ENCODE measurements at places on chromosomes 12 and 14.

DNA sequence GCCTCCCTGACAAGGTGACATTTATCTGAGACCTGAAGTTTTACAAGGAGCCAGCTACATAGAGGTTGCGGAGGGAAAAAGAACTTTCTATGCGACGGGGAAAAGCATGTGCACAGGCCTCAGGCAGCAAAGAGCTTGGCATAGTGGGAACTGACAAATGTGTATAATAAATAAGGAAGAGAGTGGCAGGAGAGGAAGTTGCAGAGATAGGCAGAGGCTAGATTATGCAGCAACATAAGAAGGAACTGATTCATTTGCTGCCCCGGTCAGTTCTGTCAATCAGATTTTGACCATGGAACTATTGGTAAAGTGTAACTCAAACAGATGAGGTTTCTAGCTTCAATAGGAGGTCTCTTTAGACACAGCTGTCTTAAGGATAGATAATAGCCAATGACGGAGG is 33.7 kb upstream of the RIC8B start:
- no peak for DNase-seq

DNA sequence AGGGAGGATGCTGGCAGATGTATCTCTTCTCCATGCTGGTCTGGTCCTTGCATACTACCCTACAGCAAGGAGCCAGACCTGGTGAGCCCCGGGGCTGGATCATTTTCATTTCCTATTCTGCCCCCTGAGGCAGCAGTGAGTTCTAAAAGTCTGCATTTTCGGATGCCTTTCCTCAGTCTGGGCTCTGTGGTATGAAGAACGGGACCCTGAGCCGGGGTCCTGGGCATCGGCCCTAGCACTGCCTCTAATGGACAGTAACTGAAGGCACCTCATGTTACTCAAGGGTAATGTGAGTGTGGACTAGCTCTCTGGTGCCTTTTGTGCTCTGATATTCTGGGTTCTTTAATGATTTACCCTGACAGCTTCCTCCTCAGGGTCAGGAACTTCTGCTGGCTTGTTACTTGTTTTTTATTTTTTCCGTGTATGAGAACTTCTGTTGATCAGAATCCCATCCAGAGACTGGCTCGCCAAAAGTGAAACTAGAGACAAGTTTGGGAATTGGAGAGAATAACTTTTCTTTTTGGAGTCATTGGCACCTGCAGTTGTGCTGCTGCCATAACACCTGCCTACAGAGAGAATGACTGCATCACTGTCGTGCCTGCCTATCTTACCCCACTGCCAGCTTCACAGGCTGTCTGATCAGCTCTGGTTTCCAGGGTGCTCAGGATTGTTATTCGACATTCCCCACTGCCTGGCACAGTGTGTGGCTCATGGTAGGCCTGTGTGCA is 62.3 kb downstream of the SUSD6 start:
- DNase-seq = no peak

- no peak for DNase-seq
Measured at GRCh38 chr14:75896341-75896740, 85.5 kb downstream of the TGFB3 start.

DNA sequence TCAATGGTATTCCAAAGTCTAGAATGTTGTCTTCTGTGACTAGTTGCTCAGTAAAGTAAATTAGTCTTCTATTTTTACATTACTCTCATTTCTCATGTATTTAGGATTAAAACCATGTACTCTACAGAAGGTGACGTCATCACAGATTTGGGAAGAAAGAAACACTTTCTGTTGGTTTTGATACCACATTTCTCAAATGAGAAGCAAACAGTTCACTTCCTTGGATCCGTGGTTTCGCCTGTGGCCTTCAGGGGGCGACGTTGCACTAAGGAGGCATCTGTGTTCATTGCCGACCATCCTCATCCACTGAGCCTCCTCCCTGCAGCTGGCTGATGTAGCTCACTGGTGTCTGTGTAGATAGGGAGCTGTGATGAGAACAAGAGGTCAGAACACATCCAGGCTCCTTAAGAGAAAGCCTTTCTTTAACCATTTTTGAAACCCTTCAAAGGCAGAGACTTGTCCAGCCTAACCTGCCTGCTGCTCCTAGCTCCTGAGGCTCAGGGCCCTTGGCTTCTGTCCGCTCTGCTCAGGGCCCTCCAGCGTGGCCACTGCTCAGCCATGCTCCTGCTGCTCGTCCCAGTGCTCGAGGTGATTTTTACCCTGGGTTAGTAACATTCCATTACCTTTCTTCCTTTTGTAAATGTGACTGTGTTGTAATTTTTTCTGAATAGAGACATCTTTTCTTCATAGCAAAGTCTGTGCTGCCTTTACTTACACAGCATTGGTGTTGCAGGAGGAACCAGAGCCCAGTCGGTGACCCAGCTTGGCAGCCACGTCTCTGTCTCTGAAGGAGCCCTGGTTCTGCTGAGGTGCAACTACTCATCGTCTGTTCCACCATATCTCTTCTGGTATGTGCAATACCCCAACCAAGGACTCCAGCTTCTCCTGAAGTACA is 220.6 kb upstream of the OR4E1 start:
- no peak for DNase-seq

- DNase-seq = no peak
Measured at GRCh38 chr14:52399921-52400595, 85.9 kb downstream of the PTGER2 start.

DNA sequence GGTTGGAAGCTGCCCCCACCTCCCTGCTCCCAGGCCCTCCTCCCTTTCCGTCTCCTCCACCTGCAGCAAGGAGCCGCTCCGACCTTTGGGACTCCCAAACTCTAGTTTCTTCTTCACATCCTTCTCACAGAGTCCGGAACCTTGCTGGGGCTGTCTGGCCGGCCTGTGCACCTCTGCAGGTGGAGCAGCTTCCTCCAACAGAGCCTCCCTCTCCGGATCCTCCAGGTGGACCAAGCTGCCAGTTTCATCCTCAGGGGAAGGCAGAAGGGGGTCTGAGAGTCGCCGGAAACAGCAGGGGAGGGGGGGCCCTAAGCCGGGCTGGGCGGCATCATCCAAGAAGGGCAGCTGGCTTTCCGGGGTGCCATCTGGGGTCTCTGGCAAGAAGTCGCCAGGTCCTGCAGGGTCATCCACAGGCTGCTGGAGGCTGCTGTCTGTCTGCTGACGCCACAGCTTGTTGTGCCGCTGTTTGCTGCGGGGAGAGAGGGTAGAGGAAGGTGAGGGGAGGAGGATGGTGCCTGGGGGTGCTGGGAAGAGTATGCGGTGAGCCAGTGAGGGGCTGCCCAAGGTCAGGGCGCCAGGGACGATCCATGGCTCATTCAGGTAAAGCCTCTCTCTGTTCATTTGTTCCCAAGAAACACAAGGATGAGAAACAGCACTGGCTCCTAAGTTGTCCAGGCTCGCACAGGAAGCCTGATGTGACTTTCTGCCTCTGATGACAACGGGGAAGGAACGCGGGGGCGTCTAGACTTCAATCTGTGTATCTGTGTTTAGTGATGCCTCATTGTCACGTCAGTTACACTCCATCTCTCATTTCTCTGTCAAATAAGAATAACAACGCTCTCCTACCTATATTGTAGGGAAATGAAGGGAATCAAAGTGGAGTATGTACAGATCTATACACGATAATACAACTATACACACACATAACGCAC is 61.3 kb upstream of the CORO1C start:
- no peak for DNase-seq

DNA sequence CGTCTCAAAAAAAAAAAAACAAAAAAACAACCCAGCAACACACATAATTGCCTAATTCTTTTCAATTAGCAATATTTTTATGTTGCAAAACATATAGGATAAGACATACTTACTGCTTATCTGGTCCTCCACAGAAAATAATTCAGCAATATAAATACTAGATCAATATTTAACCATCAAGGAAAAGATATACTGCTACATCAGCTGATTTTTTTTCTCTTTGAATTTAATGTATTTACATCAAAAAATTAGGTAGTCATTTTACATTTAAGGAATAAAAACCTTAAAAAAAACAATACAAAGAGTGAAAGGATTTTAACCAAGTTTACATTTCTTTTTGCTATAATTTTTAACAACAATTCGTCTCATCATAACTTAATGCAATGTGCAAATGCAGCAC is 28.1 kb downstream of the SPTSSA start:
- no peak for DNase-seq

GRCh38 chr14:67491741-67492507 is 3.4 kb upstream of the TMEM229B start:
- DNase-seq = no peak

- peak; percentile 43 for DNase-seq
Measured at GRCh38 chr14:23186913-23187654, 3.6 kb upstream of the SLC7A8 start.

- DNase-seq = no peak
Measured at GRCh38 chr12:124506832-124507153, 60.6 kb downstream of the NCOR2 start.

DNA sequence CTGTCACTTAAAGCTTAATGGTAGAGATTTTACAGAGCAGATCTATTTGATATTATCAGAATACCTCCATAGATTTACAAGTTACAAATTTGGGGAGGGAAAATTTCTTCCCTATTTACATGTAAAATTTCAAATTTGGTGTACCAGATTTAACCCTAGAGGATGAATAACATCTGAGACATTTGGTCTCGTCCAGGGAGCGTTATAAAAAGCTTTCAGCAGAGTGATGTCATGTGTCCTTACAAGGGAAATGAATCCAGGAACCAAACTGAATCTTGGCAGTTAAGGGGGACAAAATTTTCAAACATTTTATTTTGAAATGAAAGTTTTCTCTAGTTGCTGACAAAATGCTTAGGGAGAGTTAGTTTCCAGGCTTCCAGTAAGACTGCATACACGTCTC is 4.5 kb upstream of the CDK17 start:
- DNase-seq = no peak

DNA sequence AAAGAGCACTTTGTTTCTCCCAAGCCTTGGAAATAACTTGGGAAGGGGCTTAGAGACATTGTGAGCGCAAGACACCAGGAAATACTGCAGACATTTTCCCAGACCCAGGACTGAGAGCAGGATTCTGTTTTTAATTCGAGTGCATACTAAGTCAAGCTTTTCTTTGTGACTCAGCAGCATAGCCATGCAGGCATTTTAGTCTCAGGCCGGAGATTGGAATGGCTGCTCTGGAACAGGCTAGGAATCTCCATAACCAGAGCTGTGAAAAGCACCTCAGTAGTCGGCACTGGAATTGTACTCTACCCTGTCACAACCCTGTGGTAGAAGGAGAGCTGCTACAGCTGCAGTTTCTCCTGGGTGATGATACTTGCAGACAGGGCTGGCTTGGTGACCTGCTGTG is 28.9 kb upstream of the GARIN6 start:
- no peak for DNase-seq

- no peak for DNase-seq
Measured at GRCh38 chr12:79006306-79006705, 141.7 kb downstream of the SYT1 start.

GRCh38 chr12:84976133-84976532 is 59.9 kb downstream of the TSPAN19 start:
- DNase-seq = no peak

- DNase-seq = no peak
Measured at GRCh38 chr12:51844854-51845253, 3.7 kb downstream of the FIGNL2 start.

DNA sequence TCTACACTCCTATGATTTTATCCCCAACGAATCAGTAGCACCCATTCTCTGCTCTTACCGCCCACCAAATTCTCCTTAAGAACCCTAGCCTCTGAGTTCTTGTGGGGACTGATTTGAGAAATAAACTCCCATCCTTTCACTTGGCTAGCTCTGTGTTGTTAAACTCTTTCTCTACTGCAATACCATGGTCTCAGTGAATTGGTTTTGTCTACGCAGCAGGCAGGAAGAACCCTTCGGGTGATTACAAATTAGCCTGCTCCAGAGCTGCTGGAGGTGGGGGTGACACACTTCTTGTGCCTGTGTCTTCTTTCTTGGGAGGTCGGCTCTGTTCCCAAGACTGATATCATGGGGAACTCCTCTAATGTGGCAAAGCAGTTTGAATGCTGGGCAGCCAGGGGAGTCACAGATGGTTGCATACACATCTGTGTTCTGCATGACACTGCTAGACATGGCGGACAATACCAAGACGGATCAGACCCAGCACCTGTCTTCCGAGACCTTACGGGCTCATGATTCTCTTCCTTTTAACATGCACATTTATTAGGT is 1.6 kb upstream of the C1S start:
- DNase-seq = no peak

DNA sequence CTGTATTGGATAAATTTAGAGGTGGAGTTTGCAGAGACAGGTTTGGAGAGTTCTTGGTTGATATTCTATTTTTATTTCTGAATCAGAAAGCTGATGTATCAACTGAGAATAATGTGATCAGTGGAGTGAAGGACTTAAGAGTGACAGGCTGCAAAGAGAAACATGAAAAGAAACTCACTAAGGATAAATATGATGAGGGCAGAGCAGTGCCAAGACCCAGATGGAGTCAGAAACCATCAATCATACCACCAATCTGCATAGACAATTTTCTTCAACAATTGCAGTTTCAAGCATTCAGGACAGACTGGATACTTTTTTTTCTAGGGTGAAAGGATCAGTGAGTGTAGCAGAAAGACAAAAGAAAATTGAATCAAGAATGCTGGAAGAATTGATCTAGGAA is 226.7 kb upstream of the NAV3 start:
- DNase-seq = no peak

DNA sequence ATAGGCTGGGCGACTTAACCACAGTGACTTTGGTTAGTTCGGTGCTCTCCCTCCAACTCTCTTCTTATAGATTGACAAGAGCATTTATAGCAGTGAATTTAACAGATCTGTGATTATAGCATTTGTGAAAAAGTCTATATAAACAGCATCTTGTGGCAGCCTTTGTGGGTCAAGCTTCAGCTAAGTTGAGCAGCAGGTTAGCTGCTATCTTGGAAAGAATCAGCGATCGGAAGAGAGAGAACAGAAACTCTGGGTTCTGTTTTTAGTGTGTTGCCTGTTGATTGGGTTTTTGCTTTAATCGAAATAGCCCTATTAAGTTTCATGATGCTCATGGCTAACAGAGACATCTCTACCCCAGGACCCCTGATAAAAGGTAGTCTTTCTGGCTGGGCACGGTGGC is 20.2 kb downstream of the EVL start:
- DNase-seq = no peak

DNA sequence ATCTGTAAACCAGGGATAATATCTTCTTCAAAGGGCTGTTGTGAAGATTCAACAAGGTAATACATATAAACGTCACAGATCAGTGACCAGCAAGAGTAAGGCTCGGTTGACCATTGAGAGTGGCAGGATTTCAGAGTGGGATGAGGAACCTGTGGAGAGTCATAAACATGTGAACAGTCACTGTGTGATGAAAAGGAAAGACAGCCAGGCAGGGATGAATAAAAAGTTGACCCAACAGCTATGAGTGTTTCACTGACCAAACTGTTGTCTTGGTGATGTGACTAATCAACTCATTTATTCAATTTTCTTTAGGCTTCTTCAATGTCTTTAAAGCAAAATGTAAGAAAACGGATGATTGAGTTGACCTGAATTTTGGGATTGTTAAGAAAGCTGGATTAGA is 8.6 kb upstream of the FRMD6 start:
- DNase-seq = no peak

DNA sequence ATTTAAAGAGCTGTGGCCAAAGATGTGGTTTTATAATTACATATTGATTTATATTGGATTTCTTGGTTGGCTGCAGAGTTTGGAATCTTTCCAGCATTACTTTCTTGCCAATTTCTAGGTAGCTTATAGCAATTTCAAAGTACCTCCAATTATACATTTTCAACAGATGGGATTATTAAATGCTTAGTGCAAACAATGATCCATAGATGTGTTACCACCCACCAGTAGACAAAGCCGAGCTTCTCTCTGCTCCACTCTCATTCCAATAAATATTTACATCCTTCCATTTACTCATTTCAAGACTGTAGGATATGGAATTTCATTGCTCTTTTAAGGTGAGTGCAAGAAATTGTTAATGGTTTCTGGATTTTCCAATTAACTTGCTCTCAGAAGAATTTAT is 21.6 kb upstream of the TMCC3 start:
- DNase-seq = no peak

Measured in hematopoietic multipotent progenitor cell treated with erythropoietin and hydrocortisone succinate and interleukin-3 and kit ligand, for 17 days (in vitro differentiated cells).